Activated naive CD4-positive, alpha-beta T cell (primary cell): ENCODE measurements at places on chromosomes 4 and X.

- no peak for DNase-seq
Measured at GRCh38 chrX:31811106-31811505, 739.3 kb upstream of the FTHL17 start.

DNA sequence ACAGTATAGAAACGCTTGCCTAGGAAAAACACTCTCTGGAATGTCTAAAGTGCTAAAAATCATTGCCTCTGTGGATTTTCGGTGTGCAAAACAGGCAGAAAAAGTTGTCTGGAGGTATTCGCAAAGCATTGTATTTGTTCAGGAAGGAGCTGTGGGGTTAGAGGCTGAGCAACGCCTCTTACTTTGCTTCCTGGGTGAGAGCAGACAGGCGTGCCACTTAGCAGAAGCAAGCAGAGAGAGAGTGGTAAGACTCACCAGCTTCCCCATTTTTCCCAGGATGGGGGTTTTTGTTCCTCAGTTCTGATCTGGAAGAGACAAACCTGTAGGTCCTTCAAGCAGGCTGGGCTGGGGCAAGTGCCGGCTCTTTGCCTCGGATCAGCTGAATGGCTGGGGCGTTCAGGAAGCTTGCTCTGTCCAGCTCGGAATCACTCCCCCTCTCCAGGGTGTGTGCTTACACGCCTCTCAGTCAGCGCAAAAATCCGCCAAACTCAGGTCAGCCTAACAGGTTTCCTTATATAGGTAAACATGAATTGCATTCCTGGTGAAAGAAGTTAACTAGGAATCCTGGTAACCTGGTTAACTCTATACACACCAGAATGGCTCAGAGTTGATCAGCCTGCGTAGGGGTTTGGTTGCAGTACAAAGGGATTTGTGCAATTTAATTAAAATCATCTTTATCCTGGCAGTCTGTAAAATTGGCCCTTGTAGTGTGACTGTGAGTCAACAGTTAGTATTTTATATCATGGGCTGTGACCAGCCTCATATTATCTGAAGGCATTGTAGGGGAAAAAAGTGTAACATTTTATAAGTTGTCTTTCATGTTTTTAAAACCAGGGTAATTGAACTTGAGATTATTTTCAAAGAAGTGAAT lies 213.1 kb upstream of the MID1 start:
- DNase-seq: no peak

DNA sequence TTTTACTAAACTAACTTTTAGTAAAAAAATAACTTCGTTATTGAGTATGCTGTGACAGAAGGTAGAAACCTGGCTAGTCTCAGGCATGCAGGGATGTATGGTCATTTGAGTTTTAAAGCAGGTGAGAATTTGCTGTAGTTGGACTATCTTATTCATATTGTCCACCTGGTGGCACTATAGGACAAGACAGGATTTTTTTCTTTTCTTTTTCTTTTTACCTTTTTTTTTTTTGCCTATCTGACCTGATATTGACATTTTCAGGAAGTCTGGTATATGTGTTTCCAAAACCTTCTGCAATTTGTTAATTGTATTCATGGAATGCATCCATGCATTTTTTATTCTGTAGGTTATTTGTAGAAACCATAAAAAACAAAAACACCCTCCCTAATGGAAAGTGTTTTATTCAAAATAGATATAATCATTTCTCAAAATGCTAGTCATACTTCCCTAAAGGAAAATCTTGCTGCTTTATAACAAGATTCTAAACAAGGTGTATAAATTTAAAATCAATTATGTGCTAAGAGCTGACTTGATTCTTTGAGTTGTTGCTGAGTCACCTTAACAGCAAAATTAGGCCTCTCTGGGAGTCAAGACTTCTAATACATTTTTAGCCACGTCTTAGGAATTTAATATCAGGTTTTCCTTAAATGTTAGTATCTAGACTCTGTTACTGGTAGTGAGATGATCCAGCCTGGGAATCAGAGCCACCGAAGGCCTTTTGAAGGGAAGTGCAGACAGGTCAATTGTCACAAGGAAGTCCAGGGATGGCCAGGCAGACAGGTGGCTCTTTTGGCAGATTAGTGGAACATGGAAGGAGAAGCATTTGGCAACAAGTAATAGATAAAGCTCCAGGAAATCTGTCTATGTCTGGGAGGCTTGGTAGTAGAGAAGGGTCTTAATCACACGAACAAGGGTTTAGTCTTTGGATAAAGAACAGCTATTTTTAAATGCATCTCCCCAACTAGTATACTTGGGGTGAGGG lies 201.3 kb upstream of the GNPDA2 start:
- DNase-seq: no peak

GRCh38 chr4:40924096-40924792 lies 174.5 kb downstream of the NSUN7 start:
- DNase-seq: peak; percentile 43

DNA sequence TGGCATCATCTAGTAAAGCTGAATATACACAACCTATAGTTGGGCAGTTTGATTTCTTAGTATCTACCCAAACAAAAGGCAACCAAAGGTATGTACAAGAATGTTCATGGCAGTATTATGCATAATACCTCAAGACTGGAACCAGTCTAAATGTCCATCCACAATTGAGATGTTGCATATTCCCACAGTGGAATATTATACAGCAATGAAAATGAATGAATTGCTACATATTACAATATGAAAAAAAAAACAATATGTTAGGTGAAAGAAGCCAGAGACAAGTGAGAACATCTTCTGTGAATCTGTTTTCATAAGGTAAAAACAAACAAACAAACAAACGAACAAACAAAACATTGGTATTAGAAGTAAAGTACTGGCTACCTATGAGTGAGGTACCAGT lies 11.6 kb upstream of the RAB28 start:
- DNase-seq: no peak

DNA sequence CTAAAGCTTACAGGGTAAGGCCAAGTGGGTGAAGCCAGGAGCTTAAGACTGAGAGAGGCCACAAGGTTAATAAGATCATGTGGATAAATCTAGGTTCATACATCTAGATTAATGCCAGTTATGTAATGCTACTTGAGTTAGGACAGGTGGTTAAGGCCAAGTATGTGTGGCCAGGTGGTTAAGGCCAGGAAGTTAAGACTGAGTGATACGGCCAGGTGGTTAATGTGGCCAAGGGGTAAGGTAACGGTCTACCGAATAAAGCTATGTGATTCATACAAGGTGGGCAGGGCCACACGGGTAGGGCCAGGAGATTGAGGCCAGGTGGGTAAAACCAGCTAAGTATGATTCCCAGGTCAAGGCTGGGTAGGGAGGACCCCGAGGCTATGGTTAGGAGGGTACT lies 223.0 kb downstream of the TACR3 start:
- no peak for DNase-seq

DNA sequence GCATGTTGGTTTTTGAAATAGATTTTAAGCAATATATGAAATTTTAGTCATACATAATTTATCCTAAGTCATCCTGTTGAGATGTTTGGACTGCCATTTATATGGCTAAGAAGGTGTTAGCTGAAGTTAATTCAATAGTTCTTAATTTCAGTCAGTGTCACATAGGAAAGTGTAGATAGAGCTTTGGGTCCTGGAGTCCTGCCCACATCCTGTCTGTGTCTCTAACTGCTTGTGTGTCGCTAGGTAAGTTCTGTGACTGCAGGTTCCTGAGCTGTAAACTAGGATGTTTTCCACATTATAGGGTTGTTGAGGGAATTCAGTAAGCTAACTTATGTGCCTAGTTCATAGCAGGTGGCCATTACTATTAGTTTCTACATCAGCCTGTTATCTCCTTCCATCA lies 20.7 kb downstream of the OFD1 start:
- no peak for DNase-seq

- DNase-seq: no peak
Measured at GRCh38 chr4:143189528-143189927, 4.8 kb downstream of the USP38 start.

- no peak for DNase-seq
Measured at GRCh38 chrX:120568609-120569008, 7.8 kb upstream of the CUL4B start.

DNA sequence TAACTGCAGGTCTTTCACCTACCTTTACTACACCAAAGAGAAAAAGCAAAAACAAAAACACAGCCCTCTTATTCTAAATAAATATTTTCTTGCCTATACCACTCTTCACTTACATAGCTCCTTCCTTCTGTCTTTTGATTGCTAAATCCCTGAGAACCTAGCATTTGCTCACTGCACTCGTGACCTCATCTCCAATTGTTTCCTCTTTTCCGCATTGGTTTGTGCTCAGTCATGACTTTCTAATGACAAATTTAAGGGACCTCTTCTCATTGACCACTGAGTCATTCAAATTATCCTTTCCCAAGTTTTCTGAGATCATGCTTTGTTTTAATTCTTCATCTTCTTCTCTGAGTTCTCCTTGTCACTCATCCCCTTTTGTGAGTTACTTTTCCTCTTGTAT lies 1697.1 kb downstream of the STIM2 start:
- no peak for DNase-seq

- DNase-seq: no peak
Measured at GRCh38 chr4:19213388-19213787, 1038.3 kb upstream of the SLIT2 start.

DNA sequence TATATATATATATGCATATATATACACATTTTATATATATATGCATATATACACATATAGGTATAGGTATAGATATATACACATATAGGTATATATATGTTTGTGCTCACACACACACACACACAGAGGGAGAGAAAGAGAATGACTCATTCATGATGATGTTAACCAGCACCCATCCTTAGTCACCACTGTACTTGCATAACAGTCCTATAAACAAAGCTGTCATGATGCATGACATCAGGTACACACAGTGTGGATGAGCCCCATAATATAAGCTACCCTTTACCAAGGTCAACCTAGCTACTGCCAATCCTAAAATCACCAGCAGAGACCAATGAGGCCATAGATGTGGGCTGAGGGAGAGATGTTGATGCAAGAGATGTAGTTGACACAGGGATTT lies 1408.0 kb downstream of the RAPGEF2 start:
- DNase-seq: no peak

- no peak for DNase-seq
Measured at GRCh38 chr4:147913137-147913536, 181.2 kb downstream of the ARHGAP10 start.

DNA sequence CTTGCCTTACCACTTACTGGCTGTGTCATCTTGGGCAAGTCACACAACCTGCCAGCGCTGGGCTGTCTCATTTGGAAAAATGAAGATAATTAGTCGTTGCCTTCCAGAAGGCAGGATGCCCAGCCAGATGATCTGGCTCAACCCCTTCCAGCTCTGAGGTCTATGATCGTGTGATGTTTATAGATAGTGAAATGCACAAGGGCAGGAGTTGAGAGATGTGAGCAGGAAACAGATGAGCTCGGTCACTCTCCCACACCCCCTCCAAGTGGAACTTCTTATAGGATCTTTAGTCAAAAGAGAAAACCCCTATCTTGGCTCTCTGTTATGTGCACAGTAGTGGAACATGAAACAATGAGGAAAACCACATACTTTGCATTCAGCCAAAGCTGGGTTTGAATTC lies 336.8 kb upstream of the PPARGC1A start:
- no peak for DNase-seq

GRCh38 chr4:76980261-76980660 lies 30.7 kb downstream of the SEPTIN11 start:
- no peak for DNase-seq

DNA sequence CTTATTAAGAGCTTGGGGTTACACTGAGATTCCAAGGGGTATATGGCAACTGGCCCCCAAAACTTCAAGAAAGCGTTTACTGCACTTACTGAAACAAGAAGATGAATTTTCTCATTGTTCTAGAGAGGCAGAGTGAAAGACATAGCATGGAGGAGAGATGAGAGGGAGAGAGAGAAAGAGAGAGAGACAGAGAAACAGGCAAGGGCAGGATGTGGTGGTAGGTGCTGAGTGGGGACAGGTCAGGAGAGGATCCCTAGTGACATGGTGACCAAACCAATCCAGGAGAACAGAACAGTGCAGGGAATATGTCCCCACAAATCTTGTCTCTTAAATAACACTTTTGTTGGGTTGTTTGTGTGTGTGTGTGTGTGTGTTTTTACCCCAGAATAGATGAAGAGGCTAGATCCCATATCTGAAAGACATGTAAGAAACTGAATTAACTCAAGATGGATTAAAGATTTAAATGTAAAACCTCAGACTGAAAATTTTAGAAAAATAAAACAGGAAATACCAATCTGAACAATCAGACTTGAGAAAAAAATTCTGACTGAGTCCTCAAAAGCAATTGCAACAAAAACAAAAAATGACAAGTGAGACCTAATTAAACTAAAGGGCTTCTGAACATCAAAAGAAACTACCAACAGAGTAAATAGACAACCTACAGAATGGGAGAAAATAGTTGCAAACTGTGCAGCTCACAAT lies 202.2 kb downstream of the QDPR start:
- DNase-seq: no peak

- no peak for DNase-seq
Measured at GRCh38 chr4:15233626-15234025, 194.2 kb upstream of the C1QTNF7 start.

DNA sequence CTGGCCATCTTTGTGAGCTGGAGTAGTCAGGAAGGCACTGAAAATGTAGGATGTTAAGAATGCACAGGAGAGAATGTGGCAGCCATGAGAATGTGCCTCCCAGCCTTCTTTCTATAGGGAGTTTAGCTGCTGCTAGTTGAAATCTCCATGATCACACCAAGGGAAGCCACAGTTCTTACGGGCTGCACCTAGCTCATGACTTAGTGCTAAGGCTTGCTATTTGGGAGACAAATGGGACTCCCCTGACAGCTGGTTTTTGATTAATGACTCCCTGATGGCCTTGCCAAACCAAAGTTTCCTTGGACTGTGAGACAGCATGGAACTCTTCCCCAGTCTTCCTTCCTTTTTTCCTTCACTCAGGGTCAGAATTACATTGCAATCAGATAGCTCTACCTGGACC lies 9.2 kb downstream of the CTSO start:
- DNase-seq: no peak

DNA sequence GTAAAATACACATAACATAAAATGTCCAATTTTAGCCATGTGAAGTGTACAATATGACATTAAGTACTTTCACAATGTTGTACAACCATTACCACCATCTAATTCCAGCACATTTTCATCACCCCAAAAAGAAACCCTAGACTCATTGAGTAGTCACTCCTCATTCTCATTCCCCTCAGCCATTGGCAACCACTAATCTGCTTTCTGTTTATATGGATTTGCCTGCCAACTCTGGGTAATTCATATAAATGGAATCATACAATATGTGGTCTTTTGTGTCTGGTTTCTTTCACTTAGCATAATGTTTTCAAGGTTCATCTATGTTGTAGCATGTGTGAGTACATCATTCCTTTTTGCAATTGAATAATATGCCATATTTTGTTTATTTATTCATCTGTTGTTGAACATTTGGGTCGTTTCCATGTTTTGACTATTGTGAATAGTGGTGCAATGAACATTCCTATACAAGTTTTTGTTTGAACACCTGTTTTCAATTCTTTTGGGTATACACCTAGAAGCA lies 43.0 kb downstream of the EIF2S3 start:
- DNase-seq: no peak

DNA sequence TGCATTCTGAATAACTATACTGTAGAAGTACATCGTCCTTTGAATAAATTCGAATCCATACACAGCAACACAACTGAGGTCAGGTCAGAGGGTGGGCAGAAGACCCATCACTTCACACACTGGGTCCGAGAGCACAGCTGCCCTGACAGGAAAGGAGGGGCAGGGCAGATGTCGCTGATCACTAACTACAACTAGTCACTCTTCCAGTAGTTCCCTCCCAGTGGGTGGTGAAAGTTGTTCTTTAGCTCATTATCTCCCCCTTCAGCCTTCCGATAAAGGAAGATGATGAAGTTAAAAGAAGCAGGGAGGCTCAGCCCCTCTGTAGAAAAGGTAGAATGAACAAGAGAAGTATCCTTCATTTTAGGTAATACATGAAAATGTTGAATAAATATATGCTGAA lies 278.9 kb downstream of the INPP4B start:
- no peak for DNase-seq

- DNase-seq: no peak
Measured at GRCh38 chr4:151712777-151713176, 48.0 kb downstream of the GATB start.
